ENCODE measurements at places on chromosomes 11 and 22.
A peak's percentile ranks its signal among the peaks of the same experiment; 100 is the strongest.

GRCh38 chr22:26512149-26512793, at the start of gene TFIP11:
Gene TFIP11, minus strand, starts transcription at chr22:26512473. Its CDS starts 2,201 bp downstream, at chr22:26510272.
- peak; percentile 95 for DNase-seq

- no peak for DNase-seq
These were observed 3.6 kb upstream of the ROBO3 start for GRCh38 chr11:124861670-124862069.

GRCh38 chr11:121429556-121429955, 22.6 kb upstream of the SORL1 start:
- DNase-seq = no peak

DNA sequence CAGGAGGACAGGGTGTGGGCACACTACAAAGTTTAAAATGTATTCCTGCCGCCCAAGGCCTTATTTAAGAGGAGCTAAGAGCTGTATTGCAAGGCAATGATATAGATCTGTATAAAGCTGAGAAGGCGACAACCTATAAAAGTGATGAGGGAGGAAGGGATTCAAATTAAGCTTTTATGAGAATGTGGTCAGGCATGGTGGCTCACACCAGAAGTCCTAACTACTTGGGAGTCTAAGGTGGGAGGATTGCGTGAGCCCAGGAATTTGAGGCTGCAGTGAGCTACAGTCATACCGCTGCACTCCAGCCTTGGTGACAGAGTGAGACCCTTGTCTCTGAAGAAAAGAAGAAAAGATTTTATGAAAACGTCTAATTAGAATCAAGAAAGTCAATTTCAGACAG, 9.7 kb upstream of the GLB1L3 start:
- DNase-seq = no peak

DNA sequence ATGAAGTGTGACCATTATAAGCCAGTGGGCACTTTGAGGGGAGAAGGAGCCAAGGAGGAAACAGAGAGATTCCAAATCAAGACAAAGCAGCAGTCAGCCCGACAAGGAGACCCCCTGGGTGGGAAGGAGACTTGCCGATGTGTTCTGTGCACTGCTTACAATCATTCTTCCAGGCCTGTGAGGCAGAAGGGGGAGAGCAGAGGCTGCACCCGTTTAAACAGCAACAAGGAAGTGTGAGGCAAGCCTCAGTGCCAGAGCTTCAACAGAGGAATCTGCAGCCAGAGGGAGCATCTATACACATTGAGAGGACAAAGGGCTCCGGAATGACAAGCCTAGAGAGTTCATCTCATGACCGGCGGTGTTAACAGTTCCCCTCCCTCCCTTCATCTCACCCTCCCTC, 121.1 kb downstream of the NXPE2 start:
- DNase-seq = peak; percentile 59

DNA sequence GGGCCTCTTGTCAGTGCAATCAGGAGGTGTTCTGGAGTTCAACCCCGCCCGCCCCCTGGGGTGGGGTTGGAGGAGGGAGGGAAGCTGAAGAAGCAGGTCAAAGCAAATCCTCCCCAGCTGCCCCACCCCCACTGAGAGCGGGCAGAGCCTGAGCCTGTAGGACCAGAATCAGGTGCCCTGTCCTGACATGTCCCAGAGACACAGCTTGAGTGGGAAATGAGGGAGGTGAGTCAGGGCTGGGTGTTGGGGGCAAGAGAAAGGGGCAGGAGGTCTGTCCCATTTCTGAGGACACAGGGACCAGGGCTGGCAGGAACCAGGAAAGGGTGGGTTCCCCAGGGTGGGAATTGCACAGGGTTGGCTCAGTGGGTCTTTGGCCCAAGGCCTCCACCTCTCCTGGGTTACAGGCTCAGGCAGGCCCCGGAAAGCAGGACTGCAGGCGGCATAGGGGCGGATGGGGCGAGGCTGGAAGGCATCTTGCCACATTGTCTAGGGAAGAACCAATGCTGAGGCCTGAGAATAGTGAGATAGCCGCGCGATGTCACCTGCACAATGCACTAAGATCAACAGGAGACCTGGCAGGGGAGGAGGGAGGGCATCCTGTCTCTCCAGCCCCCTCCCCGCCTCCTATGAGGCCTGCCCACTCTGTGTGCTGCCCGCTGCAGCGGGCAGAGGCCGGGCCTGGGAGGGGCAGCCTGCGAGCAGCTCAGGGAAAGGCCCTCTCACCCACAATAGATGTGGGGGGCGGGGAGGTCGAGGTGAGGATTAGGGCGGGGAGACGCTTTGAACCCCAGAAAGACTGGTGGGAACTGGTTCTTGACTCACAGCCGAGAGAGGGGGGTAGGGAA, 32.4 kb downstream of the NECTIN1 start:
- peak; percentile 87 for DNase-seq

GRCh38 chr22:31508536-31508935, 12.2 kb downstream of the SFI1 start:
- no peak for DNase-seq

DNA sequence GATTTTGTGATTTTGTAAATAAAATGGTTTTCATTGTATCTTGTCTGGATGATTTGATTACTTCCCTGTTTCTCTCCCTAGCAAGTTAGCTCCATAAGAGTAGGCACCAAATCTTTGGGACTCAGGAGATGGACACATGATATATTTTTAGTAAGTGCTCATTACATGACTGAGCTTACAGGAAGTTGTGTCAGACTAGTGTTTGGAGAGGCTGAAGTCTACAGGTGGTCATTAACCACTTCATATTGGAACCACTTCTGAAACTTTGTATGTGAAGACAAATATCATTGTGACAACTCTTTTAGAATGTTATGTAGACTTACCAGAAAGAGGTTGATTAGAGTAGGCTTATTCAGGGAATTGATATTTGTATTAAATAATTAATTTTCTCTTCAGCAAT, 19.1 kb downstream of the ARHGAP42 start:
- DNase-seq = no peak

DNA sequence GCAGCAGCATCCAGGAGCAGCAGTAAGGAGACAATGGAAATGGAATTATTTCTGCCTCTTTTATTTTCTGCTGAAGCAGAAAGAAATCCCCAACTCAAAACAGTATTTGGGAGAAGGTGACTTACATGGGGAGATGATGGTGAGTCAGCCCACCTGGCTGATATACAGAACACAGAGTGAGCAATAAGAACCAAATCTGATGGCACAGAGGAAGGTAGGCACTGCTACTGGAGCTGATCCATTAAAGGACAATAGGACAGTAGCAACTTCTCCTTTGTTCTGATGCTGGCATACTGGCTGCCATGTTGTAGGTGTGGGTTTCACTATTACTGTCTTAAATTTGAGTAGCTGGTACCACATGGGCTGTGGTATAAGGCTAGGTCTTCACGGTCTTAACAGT, 45.2 kb downstream of the CLPB start:
- no peak for DNase-seq

- peak; percentile 56 for DNase-seq
These were observed 1.4 kb downstream of the HTR3B start for GRCh38 chr11:113906038-113906437.

GRCh38 chr22:36171941-36172340, 11.4 kb upstream of the APOL3 start:
- no peak for DNase-seq

GRCh38 chr11:57403802-57404147, 13.3 kb upstream of the PRG2 start:
- DNase-seq = no peak

DNA sequence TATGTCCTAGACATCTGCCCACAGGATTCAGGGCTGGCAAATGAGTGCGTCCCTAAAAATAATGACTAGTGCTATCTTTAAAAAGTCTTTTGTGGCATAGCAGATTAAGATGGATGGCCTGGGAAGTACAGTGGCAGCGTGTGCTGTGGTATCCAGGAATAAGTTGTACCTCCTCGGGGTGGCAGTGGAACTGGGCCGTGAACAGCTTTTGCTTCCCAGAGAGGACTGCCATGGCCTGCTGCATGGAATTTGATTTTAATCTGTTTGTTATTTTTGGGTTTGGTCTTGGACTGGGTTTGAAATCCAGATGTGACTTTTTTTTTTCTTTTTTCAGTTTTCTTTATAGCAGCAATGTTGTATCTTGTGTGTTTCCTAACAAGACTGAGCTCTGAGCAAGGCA, 71.3 kb upstream of the PARVG start:
- DNase-seq = no peak

- peak; percentile 97 for DNase-seq
These were observed 444 bp upstream of the TSKU start for GRCh38 chr11:76782531-76783293.

DNA sequence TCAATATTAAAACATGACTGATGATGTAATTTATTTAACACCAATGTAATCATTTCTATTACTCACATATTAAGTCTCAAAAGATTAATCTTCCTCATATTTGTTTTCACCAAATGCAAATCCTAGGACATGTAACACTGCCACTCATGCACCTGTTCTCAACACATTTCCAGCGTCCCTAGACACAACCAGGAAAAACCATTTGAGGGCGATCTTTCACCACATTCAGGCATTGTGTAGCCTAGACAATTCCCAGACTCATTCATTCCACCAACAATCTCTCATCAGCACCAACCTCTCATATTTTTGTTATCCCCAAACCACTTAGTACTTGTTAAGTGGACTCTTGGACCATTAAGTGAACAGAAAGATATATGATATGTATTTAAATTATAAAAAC, 66.1 kb downstream of the SLC36A4 start:
- no peak for DNase-seq

- no peak for DNase-seq
These were observed 7.9 kb downstream of the SC5D start for GRCh38 chr11:121300313-121300971.

DNA sequence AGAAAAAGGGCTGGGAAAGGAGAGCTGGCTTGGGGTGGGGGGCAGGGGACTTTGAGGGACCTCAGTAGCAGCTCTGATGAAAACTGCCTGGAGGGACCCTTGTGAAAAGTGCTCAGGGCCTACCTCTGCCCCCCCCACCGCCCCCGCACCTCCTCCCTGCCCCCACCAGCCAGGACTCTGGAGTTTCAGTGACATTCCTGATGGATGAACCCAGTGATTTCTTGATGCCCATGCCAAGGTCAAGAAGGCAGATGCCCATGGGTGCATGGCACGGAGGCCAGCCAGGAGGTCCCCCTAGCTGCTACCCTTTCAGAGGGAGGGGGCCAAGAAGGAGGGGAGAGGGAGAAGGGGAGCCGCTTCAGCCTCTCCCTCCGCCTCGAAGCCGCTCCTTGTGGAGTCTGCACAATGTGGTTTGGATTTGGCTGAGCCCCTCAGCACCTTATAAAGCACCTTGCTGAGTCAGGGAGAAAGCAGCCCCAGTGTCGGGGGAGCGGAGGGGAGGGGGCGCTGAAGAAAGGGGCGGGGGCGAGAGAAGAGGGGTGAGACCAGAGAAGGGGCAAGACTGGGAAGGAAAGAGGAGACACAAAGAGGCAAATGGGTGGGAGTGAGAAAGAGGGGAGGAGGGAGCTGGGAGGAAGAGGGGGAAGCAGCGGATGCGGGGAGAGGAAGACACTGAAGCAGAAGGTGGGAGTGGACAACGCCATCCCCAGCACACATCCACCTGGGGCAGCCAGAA, 2.1 kb upstream of the CLCF1 start:
- peak; percentile 87 for DNase-seq

DNA sequence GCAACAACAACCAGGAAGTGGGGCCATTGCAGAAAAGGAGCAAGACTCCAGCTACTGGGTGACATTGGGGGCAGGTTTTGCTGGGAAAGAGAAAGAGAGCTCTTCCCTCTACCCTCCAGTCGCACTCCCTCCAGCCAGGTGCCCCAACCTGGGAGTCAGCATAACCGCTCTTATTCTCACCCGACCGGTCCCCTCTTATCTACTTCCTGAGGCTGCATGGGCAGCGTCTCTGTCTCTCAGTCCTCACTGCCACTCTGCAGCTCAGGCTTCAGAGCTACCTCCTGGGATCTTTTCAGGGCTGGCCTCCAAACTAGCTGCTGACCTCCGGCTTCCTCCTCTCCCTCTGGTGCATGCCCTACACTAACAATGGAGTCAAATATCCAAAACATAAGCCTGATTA, 5.1 kb downstream of the ZNF70 start:
- peak; percentile 26 for DNase-seq

- DNase-seq = no peak
These were observed 77.0 kb downstream of the MICAL2 start for GRCh38 chr11:12187399-12187798.

DNA sequence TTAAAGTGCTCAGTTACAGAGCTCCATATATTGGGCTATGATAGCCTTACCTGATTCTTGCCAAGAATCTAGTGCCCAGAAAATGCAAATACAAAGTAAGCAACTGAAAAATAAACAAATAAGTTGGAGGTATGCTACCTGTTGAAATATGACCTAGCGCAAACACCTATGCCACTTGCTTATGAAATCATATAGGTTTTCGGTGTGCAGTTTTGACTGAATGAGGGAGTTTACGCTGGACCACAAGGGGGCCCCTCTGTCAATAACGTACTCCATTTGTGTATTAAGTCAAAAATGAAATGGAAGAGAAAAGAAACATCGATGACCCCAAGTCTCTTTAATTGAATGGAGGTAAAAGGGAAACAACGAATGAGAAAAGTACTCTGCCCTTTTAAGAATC, 84.9 kb upstream of the TRIM77 start:
- DNase-seq = no peak

DNA sequence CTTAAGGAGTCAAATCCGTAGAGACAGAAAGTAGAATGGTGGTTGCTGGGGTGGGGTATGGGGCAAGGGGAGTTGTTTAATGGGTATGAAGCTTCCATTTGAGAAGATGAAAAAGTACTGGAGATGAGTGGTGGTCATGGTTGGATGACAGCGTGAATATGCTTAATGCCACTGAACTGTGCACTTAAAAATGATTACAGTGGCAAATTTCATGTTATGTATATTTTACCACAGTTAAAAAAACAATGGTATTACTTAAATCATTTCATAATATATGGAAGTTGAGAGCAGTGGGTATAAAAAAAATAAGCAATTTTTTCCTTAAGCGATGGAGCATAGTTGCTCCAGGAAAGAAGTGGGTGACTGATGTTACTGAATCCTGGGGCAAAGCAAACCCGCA, 67.1 kb downstream of the C22orf31 start:
- no peak for DNase-seq

DNA sequence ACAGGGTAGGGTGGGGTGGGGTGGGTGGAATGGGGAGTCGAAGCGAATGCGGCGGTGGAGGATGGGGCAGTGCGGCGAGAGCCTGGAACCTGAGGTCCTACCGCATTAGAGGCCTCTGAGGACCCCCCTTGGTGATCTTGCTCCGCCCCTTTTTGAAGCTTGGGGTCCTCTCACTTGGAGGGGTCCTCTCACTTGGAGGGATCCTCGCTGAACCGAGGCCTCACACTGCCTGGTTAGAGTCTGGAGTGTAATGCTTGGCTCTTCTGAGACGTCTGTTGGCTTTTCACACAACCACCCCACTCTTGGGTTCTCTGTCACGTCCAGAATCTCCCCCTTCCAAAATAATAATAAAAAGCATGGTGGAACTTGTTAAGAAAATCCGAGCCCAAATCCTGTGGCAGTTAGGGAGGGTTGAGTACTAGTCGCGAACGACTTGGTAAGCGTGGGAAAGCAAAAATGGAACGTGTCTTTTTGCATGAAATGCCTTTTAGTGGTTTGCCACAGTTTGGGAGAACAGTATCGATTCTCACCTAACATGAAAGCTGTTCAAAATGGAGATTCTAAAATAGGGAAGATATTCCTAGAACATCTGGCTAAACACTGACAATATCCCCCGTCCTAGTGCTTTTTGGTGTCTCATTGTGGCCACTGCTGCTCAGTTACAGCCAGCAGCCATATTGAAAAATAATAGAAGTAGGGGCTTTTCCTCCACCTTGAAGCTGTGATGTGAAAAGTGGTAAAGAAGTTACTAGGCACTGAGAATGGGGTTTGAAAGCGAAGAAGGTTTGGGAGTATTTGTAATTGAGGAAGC, 822 bp downstream of the RBX1 start:
- DNase-seq = no peak

Measured in H7 (cell line).